ENCODE measurements at places on chromosomes 7 and 10.

- DNase-seq = no peak
Measured at GRCh38 chr7:30072735-30073134, 44.5 kb downstream of the PLEKHA8 start.

GRCh38 chr10:126259760-126260479 is 128.4 kb downstream of the ADAM12 start:
- DNase-seq = no peak

GRCh38 chr10:115953281-115953680 is 319.7 kb downstream of the GFRA1 start:
- DNase-seq = no peak

GRCh38 chr7:48042216-48042615 is 6.9 kb downstream of the C7orf57 start:
- DNase-seq = no peak

GRCh38 chr7:73851410-73852338 is 9.3 kb upstream of the TMEM270 start:
- no peak for DNase-seq

- DNase-seq = no peak
Measured at GRCh38 chr7:73936967-73937366, 76.0 kb downstream of the TMEM270 start.

GRCh38 chr7:108292541-108292940 is 162.4 kb upstream of the LAMB4 start:
- no peak for DNase-seq

- DNase-seq = no peak
Measured at GRCh38 chr7:11236680-11237079, 263.0 kb downstream of the PHF14 start.

- no peak for DNase-seq
Measured at GRCh38 chr10:99369126-99369525, 40.0 kb downstream of the CNNM1 start.

DNA sequence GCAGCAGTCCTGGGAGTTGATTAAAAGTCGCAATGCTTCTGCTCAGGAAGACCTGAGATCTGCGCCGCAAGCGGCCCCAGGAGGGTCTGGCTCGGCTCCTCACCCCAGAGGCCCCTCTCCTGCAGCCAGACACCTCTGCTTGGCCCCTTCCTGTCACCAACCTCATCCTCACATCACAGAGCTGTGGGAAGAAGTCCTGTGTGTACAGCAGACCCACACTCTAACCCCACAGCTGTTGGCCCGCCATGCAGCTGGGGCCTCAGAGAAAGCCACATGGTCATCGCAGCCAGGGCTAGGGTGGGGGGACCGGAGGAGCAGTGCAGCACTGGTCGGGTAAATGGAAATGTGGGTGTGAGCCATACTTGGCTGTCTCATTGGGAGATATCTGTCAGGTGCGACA is 97.7 kb downstream of the RGS10 start:
- no peak for DNase-seq

GRCh38 chr10:31036209-31036608 is 4.5 kb upstream of the ZNF438 start:
- no peak for DNase-seq

GRCh38 chr10:30011396-30011795 is 48.0 kb downstream of the JCAD start:
- DNase-seq = no peak

- no peak for DNase-seq
Measured at GRCh38 chr7:105487579-105488571, 34.2 kb downstream of the PUS7 start.

DNA sequence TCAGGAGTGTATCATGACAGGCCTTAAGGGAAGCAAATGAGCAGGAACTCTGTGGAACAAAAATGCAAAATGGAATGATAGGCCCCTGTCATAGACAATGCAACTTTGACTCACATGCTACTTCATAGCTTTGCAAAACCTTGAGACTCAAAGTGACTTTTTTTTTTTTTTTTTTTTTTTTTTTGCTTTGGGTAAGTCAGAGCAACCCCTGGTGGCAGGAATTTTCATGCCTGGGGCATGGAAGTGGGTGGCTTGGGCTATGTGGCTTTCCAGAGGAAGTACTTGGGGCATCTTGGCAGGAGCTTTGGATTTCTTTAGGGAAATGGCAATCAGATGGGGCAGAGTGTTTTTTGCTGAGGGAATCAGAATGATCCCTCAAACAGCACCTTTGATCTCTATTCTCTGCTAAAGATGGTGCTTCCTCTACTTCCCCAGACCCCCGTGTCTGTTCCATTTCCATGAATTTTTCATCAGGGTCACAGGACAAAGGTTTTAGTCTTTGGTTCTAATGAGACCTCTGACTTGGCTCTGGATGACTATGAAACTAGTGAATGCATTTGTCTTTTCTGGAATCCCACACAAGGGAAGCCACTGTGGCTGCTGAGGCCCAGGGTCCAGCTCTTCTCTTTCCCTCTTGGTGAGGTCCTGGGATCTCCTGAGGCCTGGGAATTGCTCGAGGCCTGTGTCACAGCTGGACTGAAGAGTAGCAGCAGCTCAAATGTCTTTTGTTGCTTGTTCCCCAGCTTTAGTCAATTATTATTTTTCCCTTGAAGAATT is 62.8 kb downstream of the TACC2 start:
- DNase-seq = no peak

GRCh38 chr7:1533547-1534329 is 3.2 kb downstream of the MAFK start:
- DNase-seq = no peak

DNA sequence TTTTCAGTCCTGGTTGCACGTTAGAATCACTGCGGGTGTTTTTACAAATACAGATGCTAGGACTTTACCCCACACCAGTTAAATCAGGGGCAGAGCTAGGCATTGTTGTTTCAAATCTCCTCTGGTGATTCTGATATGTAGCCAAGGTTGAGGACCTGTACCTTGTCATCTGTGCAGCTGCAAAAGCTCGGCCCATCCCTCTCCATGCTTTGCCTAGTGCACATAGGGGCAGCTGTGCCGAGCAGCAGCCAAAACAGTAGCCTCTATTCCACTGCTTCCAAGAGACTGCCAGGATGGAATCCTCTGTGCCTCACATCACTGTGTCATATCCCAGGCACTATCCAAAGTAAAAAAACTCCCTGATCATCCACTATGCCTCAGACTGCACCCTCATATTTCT is 181.3 kb downstream of the CDK14 start:
- DNase-seq = no peak

DNA sequence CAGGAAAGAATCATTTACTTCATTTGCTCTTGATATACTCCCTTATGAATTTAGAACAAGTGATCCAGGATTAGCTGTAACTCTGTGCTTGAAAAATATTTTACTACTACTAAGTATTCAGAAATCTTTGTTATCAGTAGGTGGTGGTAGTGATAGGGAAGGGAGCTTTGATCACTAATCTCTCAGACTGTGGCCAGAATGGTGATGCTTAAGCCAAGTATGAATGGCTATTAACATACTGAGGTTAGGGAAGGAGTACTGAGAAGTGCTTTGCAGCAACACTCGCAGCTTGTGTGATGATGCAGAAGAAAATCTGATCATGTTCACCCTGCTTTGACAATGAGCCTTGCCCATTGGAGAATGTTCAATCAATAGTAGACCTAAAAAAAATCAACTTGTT is 29.3 kb downstream of the AP3M1 start:
- no peak for DNase-seq

DNA sequence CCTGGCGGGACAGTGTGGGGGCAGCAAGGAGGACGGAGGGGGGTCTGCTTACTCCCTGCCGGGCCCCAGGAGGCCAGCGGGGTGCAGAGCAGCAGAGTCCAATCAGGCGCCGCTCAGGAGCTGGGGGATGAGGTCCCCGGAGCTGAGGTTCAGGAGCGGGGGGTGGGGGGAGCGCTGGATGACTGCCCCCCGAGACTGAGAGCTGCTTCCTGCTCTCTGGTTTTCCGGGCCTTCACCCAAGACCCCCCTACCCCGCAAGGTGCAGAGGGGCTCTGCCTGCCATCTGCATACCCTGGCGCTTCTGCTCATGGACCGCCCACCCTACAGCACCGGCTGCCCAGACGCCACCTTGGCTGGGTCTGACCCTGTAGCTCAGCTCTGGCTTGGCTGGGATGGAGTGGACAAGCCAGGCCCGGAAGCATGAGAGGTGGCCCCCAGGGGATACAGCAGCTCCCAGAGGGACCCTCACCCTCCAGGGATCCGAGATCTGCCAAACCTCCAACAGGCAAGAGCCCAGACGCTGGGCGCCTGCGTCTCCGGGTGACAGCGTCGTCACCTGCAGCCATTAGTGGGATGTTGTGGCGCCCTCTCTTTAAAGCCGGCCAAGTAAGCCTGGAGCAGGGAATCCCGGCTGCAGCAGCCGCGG is 930 bp downstream of the KNDC1 start:
- DNase-seq = no peak

DNA sequence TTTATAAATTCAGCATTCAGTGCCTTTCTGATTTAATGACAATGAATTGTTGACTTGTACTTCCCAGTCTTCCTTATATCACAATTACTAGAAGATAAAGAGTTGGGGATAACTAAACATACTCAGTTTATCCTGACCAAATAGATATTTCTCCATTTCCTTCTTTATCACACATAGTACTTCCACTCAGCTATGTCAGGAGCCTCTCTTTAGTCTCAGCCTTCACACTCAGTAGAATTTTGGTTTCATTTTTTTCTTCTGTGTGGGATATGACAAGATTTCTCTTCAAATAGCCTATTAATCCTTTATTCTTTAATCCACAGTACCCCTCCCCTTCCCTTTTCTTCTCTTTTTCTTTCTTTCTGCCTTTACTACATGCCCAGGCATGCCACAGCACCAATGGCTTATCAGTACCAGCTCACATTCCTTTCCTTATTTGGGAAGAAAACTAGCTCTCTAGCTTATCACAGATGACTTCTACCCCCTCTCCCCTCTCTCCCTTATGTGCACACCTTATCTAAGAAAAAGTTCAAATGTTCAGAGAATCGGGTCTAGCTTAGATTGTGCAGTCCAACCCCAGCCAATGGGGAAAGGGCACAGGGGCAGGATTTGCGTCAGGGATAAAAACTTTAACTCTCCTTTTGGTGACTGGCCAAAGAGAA is 109.0 kb downstream of the PHF14 start:
- DNase-seq = no peak

- DNase-seq = no peak
Measured at GRCh38 chr10:7260912-7261311, 149.9 kb downstream of the SFMBT2 start.

GRCh38 chr7:14761510-14762296 is 140.8 kb downstream of the DGKB start:
- DNase-seq = no peak

DNA sequence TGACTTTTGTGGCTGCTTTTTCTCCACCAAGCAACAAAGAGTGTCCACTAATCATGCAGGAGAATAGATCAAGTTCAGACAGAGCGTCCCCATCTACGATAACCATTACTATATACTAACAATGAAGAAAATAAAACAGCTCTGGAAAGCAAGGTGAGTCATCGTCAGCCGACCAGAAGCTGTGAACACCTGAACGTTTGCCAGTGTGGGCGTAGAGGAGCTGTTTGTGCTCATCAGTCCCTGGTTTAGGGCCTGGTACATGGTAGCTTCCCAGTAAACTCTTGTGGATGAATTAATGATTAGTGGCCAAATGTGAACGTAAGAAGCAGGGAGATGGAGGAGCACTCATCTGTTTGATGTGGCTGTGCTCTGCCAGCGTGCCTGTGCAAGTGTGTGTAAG is 180.7 kb downstream of the EVX1 start:
- no peak for DNase-seq

DNA sequence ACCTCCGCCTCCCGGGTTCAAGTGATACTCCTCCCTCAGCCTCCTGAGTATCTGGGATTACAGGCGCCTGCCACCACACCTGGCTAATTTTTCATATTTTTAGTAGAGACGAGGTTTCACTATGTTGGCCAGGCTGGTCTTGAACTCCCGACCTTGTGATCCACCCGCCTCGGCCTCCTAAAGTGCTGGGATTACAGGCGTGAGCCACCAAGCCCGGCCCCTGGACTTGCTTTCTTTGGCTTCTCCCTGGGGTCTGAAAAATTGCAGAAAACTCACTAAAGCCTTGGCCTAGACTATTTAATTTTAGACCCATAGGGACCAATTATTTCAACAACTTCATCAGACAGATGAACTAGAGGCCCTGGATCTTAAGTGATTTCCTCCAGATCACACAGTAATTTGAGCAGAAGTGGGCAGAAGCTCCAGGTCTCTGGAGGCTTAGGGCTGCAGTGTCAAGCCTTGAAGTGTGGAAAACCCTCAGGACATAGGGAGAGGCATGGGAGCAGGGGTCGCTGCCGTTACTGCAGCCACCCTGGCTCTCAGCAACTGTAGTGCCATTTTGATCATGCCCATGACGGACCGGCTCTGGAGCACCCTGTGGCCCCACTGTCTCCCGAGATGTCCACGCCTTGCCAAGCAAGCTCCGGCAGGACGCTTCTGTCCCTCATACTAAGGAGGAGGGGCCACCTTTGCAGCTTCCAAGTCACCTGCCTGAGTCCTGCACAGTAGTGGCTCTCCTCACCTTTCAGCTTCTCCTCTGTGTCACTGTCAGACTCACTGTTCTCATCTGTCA is 72.4 kb downstream of the DENND2A start:
- no peak for DNase-seq

DNA sequence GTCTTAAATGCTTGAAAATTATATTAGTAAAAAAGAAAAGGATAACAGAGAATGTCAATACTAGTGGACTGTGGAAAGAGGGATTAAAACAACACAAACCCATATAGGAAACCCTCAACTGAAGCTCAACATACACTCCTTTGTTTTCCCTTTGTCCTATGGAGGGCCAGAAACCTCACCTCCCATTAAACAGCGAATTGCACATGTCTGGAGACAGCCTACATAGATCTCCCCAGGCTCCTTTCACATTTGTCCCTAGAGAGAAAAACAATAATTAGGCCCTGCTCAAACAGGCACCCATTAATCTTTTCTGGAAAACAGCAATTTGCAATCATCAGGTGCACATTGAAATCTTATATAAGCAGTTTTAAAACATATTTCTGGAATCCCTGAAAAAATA is 87.6 kb upstream of the SEMA3D start:
- no peak for DNase-seq

GRCh38 chr7:130154501-130155317 is 50.5 kb downstream of the TMEM209 start:
- no peak for DNase-seq

DNA sequence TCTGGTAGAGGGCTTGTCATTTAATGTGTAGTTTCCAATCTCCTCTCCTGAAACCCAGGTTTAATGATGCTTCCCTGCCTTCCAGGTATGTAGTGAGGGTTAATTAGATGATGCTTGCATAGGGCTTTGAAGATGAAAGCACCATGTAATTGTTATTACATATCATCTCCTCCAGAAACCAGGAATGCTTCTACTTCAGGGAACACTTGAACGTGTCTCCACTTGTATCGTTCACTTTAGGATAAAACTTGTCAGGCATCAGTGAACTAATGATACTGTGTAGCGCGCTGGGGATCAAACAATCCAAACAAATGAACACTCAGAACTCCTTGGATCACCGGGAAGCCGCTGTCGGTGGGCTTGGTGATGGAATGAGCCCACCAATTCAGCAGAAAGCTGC is 260.9 kb upstream of the FZD8 start:
- no peak for DNase-seq

- no peak for DNase-seq
Measured at GRCh38 chr10:16742165-16742960, 74.9 kb downstream of the RSU1 start.

- no peak for DNase-seq
Measured at GRCh38 chr7:129947701-129948100, 5.1 kb downstream of the UBE2H start.
